ENCODE measurements at places on chromosomes 11 and 22.

GRCh38 chr11:24900960-24901549, 404.2 kb downstream of the LUZP2 start:
- DNase-seq: no peak

- DNase-seq: no peak
These were observed 262.5 kb upstream of the ARHGAP20 start for GRCh38 chr11:110974731-110975130.

- DNase-seq: no peak
These were observed 15.8 kb downstream of the CCDC134 start for GRCh38 chr22:41816241-41816640.

DNA sequence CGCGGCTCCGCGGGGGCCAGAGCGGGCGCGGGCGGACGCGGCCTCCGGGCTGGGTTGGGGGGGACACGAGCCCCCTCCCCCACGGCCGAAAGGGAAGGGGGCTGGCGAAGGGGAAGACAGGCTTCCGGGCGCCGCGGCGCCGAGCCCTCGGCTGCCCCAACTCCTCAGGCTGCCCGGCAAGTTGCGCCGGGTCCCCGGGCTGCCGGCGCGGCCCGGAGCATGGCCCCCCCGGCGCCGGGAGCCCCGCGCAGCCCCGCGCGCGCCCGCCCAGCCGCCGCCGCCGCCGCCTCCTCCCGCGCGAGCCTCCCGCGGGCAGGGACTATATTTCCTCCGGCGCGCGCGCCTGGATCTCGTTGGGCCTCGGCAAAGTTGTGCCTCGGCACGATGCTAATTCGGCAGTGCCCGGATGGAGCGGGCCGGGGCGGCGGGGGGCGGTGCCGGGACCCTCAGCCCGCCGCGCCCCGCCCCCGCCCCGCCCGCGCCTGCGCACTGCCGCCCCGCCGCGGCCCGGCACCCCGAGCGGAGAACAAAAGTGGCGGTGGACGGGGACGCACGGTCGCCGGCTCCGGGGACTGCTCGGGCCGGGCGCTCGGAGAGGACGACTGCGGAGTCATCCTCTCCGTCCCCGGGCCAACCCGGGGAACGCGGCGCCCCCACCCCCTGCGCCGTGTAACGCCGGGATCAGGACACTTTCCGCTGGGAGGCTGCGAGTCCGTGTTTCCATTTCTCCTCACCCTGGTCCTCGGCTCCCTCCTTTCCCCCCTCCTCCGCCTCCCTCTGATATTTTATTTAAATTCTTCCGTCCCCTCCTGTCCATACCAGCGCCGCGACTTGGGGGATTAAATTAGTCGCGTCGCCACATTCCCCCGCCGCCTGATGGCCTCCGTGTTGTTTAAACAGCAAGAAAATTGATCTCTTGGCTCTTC, at the start of gene PHF21B:
Gene PHF21B (minus strand): TSS at position 400 of the 926 bp plus-strand sequence. CDS start 456 bp downstream, outside the sequence.
- DNase-seq: no peak

GRCh38 chr11:9615031-9615451, 41.6 kb downstream of the WEE1 start:
- DNase-seq: peak; percentile 92

GRCh38 chr11:98771791-98772190, 249.0 kb upstream of the CNTN5 start:
- no peak for DNase-seq

- DNase-seq: peak; percentile 9
These were observed 41.3 kb downstream of the NEU3 start for GRCh38 chr11:75029836-75030631.

GRCh38 chr11:1770528-1770927, 6.8 kb upstream of the CTSD start:
- no peak for DNase-seq

- no peak for DNase-seq
These were observed 866.8 kb upstream of the TENM4 start for GRCh38 chr11:80307676-80308075.

GRCh38 chr11:11117730-11118129, 235.3 kb downstream of the CSNK2A3 start:
- no peak for DNase-seq

DNA sequence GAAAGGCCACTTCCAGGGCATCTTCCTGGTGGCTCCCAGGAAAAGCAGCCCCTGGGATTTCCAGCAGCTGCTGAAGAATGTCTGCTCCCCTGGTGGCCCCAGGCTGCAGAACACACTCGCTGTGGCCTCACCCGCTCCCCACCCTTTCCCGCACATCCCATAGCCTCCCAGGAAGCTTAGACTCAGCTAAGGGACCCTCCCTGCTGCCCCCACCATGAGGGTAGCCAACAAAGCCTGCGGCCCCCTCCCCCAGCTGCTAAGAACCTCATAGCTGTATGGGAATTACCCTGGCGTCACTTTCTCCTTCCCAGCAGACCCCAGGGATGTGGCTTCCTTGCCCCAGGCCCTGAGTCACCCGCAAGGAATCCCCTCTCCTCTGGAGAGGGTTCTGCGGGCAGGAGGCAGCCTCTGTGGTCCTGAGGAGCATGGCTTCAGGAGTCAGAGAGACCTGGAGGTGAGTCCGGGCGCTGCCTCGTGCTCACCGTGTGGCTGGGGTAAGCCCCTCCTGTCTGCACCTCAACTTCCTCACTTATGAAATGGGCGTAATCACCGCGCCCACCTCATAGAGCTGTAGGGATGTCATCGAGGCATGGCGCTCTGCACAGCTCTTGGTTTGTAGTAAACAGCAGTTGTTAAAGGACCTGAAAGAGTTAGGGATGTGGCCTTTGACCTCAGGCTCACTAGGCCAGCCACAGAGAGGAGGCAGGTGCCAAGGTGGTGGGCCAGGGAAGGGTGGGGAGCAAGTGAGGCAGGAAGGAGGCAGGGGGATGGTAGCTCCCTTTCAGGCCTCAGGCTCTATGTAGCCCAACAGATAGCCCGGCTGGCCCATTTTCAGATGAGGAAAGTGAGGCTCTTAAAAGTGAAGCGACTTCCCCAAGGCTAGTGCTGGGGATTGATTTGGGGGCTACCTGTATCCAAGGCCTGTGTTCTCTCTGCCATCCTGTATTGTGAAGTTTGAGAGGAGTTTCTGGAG, 71.2 kb downstream of the LRRC32 start:
- DNase-seq: no peak

- DNase-seq: no peak
These were observed 19.0 kb downstream of the TMEM258 start for GRCh38 chr11:61773356-61773755.

DNA sequence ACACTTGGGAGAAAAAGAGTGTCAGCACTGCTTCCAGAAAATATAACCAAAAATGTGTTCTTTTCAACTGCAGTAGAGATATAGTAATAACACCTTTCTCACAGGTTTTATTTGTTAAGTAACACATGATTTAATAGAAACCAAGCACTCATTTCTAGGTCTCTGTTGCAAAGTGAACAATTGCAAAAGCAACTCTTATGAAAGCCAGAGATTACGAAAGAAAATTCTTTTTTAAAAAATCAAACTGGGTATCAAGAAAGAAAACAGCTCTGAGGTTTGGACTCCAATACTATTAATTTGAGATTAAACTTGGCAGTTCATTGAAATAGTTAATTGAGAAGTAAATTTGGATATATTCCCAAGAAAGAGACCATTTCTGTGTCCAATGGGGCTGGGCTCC, 9.8 kb upstream of the XKR3 start:
- peak; percentile 73 for DNase-seq

GRCh38 chr11:68632802-68633201, 51.5 kb upstream of the GAL start:
- DNase-seq: peak; percentile 38

All from inflammatory macrophage treated with lipopolysaccharide for 1 hour (primary cell).